ENCODE measurements at places on chromosomes 11 and 22.

- no peak for DNase-seq
Measured at GRCh38 chr11:2133241-2134021, 5.8 kb downstream of the IGF2 start.

GRCh38 chr11:2775083-2775625 lies 75.4 kb upstream of the KCNQ1OT1 start:
- DNase-seq, result no peak

GRCh38 chr22:33875316-33875715 lies 45.0 kb downstream of the LARGE1 start:
- no peak for DNase-seq

GRCh38 chr22:33803371-33804282 lies 116.6 kb downstream of the LARGE1 start:
- no peak for DNase-seq

DNA sequence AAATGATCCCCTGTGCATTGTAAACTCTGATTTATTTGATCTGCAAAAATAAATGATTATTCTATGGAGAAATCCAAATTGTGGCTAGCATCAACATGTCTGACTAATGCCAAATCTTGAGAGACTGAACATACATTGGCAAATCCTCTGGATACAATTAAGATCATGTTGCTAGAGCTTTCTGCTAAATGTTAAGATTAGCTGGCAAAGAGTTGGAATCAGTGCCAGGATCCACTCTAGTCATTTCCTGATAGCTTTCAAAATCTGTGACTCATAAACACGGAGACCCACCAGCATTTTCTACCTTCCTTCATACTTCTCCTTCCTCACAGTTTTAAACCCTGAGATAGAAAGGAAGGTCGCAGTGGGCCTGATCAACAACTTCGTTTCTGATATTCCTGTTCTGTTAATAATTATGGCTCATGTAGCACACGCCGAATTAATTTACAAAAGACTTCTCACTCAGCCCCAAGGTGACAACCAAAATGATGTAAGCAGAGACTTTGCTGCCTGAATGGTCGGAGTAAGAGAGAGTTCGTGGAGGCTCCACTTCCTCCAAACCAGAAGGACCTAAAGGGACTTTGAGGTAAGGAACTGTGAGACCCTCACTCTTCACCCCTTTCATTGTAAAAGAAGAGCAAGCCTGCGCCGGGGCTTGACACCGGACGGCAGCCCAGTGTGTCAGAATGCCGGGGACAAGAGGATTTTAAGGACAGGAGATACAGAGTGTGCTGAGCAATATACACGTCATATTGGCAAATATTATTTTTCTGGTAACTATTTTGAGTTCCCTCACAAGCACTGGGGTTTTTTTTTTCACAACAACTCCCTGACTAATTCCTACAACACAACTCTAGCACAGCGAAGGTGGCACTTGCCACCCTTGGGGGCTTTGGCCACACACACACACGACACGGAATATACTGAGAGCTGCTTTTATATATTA lies 42.0 kb downstream of the SERPINH1 start:
- no peak for DNase-seq

DNA sequence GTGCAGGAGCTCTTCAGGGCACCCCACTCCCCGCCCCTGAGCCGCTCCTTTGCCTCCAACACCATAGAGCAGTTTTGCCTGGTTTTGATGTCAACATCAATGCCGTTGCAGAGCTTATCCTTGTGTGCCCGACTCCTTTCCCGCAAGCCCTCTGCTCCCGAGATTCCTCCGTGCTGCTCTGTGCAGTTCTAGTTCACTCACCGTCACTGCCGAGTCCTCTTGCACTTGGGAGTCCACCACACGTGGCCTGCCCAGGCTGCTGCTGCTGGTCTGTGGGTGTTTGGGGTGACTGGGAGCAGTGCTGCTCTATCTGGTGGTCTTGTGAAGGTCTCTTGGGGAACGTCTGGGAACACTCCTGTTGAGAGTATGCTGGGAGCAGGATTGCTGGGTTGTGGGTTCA lies 63.8 kb upstream of the ANO1 start:
- DNase-seq, result no peak

DNA sequence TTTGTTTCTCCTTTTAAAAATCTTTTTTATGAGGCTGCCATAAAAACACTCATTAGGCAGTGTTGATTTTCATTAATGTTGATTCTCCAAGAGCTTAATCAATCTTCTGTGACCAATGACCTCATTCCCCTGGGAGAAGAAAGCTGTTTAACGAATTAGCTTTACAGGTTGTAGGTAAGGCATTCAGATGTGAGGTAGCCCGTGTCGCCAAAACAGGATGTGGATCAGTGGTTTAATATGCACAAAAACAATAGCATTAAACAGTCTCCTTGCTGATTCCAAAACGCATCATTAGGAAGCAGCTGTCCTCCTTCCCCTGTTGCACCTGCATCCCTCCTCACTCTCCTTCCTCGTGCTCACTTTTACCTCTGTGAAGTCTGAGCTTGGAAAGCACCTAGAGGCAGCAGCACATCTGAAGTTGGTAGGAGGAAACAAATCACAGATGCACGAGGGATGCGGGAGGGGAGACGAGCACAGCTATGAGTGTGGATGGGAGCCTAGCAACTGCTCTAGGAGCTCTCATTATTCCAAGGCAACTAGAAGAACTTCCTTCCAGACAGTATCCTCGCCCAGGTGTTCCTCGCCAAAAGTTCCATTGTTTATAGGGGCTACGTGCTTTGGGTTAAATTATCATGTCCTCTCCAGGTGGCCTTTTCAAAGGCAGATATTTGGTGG lies 179.4 kb upstream of the SNX19 start:
- no peak for DNase-seq

DNA sequence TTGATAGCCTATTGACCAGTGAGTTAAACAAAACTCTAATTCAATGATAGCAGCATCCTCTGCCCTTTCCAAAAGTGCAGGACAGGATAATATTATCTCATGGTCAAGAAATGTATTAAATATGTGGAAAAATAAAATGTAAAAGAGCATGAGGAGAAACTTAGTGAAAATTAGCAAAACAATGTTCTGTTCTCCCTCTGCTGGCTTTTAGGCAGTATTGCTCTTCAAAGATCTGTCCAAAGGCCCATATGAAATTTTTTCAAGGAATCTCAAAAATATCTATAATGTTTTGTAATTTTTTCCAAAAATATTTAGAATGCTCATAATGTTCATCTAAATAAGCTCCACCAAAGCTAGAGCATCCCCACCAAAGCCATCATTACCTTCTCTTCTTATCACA lies 8.3 kb upstream of the ARL14EP start:
- no peak for DNase-seq

- no peak for DNase-seq
Measured at GRCh38 chr22:49855251-49855911, 1.7 kb downstream of the ZBED4 start.

GRCh38 chr11:86062719-86063118 lies 6.2 kb downstream of the PICALM start:
- no peak for DNase-seq

DNA sequence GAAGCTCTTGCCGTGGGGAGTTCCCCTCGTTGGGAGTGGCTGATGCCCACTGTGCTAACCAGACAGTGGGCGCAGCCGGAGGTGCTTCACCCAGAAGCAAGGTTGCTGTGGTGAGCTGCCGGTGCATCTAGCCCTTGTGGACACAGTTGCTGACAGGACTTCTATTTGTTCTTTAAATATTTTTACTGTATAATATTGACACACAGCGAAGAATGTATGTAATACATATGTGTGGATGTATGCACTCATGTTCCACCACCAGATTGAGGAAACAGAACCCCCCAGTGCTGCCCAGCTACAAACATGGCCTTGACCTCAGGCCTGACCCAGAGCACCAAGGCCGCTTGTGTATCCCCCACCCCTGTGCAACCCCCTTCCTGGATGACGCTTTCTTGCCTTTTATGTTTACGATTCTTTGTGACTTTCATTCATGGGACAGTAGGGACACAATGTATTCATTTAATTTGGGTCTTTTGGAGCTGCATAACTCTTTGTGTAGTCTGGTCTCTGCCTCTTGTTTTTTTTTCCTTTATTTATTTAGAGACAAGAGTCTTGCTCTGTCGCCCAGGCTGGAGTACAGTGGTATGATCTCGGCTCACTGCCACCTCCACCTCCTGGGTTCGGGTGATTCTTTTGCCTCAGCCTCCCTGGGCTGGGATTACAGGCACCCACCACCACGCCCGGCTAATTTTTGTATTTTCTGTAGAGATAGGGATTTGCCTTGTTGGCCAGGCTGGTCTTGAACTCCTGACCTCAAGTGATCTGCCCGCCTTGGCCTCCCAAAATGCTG lies 132.6 kb downstream of the TBC1D22A start:
- DNase-seq, result no peak

GRCh38 chr11:2275334-2276279 lies 5.2 kb upstream of the ASCL2 start:
- DNase-seq, result no peak

DNA sequence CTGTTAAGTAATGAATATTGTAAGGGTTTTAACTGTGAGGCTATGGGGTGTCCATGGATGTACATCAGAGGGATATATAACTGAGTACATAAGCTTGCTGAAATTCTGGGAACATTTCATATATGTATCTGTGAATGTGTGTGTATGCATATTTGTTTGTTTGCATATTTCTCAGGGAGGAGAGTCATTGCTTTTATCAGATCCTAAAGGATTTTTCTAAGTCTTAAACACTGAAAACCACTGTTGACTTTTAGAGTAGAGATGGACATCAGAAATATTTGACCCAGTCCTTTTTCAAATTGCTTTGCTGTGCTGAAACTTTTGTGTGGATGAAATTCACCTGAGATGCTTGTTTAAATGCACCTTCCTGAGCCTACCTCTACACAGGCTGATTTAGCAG lies 410.6 kb downstream of the METTL15 start:
- no peak for DNase-seq

DNA sequence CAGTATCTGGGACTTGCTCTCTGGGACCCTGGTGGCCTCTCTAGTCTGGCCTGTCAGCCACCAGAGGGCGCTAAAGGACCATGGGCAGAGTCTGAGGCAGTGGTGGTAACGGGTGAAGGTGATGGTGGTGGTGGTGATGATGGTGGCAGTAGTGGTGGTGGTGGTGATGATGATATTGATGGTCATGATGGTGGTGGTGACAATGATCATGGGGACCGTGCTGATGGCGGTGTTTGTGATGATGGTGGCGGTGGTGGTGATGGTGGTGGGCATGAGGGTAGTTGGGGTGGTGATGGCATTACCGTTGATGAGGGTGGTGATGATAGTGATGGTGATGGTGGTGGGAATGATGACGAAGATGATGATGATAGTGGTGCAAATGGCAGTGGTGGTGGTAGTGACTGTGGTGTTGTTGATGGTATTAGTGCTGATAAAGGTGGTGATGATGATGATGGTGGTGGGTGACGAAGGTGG lies 16.0 kb downstream of the TRPM5 start:
- DNase-seq, result peak; percentile 74

DNA sequence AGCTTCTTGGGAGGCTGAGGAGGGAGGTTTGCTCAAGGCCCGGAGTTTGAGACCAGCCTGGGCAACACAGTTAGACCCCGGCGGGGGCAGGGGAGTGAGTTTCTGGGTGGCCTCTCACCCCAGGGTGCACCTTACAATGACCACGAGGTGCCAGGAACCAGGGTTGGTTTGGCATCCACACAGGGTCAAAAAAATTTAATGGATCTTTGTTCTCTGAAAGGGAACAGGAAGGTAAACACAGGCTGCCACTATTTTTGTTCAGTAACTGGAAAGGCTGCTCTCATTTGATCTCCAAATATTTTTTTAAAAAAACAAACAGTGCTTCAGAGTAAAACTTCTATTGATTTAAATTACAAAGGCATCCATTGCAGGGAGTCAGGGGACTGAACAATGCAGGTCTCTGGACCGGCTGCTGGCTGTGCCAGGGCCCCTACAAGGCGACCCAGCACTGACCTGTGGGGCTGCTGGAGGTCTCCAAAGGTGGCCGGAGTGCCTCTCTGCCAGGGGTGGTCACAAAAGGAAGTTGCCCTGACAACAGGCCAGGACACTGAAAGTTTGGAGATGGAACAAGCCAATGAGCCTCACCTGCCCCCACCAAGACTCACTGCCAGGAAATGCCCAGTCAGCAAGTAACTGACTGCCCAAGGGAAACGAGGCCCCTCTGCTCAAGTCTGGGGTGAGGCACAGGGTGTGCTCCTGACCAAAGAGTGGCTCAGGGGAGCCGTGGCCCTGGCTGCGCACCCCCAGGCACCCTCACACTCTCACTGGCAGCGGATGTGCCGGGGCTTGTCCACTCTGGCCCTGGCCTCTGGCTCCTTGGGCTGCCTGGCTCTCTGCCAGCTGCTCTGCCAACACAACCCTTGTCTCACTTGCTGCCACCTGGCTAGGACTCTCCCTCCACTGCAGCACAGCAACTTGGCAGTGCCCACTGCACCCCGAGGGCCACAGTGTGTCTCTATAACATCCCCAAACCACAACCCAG lies 51.8 kb downstream of the ARFGAP3 start:
- peak; percentile 34 for DNase-seq

DNA sequence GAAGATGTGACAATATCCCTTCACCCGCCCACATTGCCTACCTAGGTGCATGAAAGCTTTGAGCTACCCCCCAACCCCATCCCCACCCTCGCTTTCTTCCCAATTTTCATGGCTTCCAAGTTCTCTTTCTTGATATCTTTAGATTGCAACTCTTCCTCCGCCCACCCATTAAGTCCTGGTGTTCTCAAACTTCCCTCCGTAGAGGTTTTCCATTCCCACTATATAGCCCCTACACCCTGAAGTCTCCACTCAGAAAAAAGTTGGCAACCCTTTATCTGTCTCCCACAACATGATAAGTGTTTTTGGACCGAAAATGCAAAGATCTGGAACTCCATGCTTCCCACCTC lies 572 bp downstream of the ZNF70 start:
- DNase-seq, result no peak

- DNase-seq, result no peak
Measured at GRCh38 chr11:58577555-58578135, 1.2 kb upstream of the ZFP91 start.

DNA sequence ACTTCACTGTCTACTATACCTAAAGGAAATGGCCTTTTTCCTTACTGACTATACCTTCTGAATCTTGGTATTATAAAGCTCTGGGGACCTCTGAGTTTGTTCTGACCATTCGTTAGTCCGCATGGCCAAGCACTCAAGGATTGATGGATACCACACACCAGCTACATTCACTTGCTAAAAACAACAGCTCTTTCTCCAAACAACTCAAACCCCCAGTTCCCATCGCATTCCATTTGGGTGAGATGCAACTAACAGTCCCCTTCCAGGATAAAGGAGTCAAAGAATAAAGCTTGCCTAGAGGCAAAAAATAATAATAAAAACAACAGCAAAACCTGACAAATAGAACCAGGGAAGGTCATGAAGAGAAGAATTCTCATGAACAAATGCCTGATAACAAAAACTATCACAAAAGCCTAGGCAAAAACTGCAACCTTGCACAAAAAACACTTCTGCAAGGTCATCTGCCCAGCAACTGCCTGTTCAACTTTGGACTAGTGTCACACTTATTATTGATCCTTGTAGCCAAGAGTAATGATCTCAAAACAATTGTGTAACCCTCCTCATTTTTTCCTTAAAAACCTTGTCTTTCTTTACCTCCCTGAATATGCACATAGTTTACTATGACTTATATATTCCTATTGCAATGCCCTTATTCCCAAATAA lies 139.0 kb upstream of the GUCY1A2 start:
- DNase-seq, result no peak

GRCh38 chr22:20523086-20523983 lies 15.9 kb downstream of the MED15 start:
- DNase-seq, result no peak

All from H9 (cell line).